Panc1 (cell line): ENCODE measurements at places on chromosomes 5 and 9.

DNA sequence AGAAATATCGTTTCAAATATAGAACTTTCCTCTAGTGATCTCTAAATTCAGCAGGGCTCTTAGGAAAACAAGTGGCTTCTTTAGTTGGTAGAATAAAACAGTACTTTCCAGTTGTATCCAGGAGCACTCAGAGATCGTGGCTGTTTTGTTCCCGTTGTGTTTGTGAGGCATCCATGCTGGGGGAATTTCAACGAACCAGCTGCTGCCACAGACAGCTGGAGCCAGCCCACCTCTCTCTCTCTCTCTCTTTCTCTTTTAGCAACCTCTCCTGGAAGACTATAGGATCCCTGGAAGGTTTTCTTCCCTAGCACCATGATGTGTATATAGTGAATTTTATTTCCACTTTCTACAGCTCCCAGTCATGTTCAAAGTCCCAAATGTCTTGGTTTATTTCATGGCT lies 1116.0 kb upstream of the SEMA6A start:
- no peak for DNase-seq

DNA sequence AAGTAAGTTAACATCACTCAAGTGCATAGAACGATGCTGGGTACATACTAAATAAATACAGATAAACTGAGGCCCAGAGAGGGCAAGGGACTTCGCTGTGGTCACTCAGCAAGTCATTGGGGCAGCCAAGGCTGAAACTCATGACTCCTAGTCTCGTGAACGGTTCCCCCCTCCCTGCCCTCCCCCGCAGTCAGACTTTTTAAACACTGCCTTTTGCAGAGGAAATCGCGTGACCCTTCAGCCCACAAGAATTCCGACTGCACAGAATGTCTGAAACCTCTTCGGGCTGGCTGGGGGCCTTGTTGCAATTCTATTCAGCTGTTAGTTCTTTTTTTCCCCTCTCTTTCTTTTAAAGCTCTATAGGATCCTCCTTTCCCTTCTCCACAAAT lies 28.1 kb downstream of the NEK6 start:
- peak; percentile 52 for DNase-seq

GRCh38 chr5:159759791-159760290 lies 156.4 kb upstream of the ADRA1B start:
- no peak for DNase-seq

DNA sequence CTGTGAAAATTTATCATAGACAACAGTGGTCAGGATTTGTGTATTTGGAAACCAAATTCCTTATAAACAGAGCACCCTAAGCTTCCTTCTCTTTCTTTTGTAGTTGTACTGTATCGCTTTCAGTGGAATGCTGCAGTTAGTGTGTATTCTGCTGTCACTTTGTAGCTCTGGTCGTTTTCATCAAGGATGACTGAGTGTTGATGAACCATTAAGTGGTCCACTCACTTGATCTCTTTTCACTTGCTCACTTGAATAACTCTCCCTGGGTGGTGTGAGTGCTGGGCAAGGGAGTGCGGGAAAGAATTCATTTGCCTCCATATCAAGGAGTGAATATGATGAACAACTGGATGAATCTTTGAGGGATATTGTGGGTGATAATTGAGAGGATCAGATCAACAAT lies 1225.7 kb upstream of the WWC1 start:
- DNase-seq, result no peak

- DNase-seq, result no peak
Observed at GRCh38 chr9:88458716-88459465, 70.6 kb downstream of the SPIN1 start.

DNA sequence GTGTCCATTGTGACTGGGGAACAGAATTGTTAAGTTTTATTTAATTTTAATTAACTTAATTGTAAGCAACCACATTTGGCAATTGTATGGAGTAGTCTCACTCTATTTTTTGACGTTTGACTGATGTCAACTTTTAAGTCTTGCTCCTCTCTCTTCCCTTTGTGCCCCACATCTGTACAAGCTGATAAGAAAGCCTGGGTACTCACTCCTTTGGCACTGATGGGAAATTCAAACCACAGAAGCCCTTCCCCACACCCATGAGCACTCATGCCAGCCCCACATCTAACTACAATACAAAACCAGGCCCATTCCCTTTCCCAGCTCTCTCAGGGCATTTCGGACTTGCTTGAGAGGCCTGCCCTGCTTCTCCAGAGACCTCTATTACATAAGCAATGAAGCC lies 451.5 kb upstream of the KIF2A start:
- no peak for DNase-seq

DNA sequence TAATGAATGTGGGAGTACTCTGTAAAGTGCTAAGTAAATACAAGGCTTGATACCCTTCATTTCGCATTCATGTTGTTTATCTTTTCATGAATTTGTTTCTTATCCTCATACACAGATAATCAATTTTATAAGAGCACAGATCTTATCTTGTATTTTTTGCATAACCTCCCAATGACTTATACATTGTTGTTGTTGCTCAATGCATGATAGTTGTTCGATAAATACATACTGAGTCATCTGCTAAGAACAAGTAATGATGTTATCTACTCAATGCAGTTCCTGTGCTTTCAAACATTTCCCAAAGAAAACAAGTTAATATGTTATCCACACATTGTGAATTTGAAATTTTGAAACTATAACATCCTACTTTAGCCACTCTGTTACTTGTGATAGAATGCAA lies 60.7 kb downstream of the TAF11L14 start:
- no peak for DNase-seq

- no peak for DNase-seq
Observed at GRCh38 chr9:104009826-104010225, 84.3 kb upstream of the SMC2 start.

DNA sequence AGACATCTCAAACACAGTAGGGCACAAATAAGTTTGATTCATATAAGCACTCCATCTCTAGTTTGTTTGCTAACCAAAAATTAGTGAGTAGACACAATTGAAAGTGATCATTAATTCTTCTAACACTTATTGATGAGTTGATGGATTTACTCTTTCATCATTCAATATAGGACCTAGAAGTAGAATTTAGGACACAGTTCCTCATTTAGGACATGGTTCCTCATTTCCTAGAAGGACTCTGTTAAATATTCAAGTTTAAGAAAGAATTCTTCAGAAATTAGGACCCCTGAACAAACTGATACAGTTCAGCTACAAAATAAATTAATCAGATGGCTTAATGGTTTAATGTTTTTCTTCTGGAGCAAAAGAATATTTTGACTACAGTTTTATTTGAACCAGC lies 143.5 kb upstream of the PRR16 start:
- DNase-seq, result no peak

DNA sequence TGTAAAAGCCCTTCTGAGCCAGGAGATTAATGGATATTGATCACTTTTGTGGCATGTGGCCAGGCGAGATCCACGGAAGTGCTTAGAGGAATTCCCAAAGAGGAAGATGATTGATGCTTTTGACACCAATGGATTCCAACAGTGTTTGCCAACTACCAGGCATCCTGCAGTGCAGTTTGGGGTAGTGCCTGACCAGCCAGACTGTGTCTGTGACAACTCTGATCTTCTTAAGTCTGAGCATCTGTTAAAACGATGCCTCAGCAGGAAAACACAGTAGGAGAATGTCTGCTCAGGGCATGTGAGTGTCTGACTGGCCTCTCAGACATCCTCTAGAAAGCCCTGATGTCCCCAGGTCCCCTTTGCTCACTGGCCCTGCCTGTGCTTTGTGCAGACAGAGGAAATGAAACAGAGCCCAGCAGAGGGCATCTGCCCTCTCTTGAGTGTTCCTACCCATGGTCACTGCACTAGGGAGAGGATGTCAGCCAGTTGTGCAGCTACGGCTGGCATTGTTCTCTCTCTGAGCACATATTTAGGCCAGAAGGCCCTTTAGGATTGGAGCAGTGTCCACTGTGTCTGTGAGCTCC lies 57.0 kb downstream of the TRPC7 start:
- no peak for DNase-seq
